Stimulated activated CD4-positive, alpha-beta T cell treated with anti-CD3 and anti-CD28 coated beads, Interleukin-1b, Interleukin-23, amount 100 ng/mL, for 1 hour (primary cell): ENCODE measurements at places on chromosomes 5 and 9.

- DNase-seq, result no peak
Observed at GRCh38 chr9:127968700-127969383, 11.9 kb downstream of the EEIG1 start.

GRCh38 chr5:136423944-136424606, 58.7 kb upstream of the TRPC7 start:
- DNase-seq, result no peak

DNA sequence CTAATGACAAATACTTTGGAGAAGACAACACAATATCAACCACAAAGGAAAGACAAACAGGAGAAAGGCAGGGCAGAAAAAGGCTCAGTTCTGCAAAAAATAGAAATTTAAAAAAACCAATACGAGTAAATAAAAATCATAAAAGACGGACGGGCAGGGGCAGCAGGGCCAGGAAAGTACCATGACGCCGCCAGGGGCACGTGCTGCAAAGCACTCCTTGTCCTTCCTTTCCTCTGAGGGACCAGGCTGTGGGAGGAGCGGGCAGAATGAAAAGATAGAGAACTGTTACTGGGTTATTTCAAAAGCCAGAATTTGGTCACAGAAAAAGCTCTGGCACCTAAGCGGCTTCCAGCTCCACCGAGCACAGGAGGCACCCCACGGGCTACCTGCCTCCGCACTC, 53.9 kb downstream of the HABP4 start:
- no peak for DNase-seq

DNA sequence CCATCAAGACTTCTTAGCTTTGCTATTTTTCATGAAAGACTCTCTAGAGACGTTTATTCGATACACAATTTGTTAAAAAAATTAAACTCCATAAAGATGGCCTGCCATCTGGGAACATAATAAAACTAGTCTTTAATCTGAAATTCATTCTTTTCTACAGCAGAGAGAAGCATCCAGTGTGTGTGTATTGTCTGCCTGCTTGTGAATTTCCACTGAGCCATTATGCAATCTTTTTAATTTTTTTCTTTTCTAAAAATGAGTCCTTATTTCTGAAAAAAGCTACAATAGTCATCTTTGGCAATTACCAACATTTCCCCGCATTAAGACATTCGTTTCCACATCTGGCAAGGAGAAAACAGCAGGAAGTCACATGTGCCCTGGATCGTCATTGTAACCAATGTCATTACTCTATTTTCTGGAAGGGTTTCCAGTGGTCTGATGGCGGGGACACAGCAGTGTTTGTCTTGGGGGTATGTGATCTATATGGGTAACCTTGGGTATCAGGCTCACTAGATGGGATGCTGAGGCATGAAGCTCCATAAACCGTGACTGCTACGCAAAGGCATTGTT, 263.1 kb downstream of the MSX2 start:
- DNase-seq, result no peak

GRCh38 chr5:83899326-83899970, 178.8 kb upstream of the HAPLN1 start:
- no peak for DNase-seq

DNA sequence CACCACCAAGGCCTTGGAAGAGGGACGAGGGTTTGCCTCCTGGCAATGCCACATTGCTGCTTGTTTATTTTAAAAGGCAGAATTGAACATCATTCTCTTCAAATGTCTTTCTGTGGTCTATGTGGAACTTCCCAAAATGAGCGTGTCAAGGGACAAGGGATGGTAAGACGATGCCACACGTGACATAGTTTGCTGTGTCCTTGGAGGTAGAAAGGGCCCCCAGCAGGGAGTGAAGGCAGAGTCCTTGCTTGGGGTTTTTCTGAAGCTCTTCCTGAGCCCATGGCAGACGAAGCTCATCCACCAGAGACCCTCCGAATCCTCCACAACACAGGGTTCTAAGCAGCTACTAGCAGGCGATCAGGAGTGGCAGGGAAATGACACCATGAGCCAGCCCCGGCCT, 28.3 kb downstream of the PRRX2 start:
- no peak for DNase-seq
